ENCODE measurements at places on chromosomes 7 and 10.

GRCh38 chr7:86963599-86964230 lies 95.7 kb downstream of the ELAPOR2 start:
- DNase-seq: no peak

DNA sequence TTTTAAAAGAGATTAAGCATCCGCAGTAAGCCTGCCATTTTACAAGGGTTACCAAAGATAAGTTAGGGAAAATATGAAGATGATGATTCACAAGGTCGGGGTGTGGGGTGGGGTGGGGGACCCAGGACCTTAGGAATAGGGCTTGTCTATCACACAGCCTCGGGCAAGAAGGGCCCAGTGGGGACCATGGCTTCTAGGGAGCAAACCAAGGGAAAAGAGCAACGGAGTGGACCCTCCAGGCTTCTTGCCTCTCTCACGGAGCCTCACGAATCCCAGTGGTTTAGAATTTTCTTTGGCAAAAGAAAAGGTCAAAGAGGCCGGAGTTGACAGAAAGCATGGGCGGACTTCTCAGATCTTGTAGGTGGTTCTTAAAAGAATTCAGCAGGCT lies 1.3 kb downstream of the PRKCQ start:
- no peak for DNase-seq

DNA sequence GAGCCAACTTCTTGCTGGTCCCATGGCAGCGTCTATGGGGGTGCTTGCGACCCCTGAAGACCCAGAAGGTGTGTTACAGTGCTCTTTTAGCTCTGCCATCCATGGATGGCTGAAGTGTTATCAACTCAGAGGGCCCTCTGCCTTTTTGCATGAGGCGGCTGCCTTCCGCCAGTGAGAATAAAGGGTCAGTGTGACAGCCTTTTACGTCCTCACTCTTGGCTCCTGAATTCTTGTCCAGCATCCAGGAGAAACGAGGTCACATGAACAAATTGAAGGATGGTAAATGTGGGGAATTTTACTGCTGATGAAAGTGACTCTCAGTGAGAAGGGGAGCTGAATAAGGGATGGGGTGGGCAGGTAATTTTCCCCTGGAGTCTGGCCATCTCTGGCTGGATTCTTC lies 24.1 kb downstream of the SSMEM1 start:
- no peak for DNase-seq

- no peak for DNase-seq
Measured at GRCh38 chr10:1476455-1476803, 260.9 kb downstream of the ADARB2 start.

GRCh38 chr7:37236906-37237305 lies 211.8 kb downstream of the ELMO1 start:
- no peak for DNase-seq

Measured in NCI-H524 treated with DMSO at 0.1 percent for 48 hours (cell line).